ENCODE measurements at places on chromosomes 6 and 20.

GRCh38 chr20:17679941-17680835 lies 1.9 kb downstream of the RRBP1 start:
- DNase-seq = peak; percentile 3

DNA sequence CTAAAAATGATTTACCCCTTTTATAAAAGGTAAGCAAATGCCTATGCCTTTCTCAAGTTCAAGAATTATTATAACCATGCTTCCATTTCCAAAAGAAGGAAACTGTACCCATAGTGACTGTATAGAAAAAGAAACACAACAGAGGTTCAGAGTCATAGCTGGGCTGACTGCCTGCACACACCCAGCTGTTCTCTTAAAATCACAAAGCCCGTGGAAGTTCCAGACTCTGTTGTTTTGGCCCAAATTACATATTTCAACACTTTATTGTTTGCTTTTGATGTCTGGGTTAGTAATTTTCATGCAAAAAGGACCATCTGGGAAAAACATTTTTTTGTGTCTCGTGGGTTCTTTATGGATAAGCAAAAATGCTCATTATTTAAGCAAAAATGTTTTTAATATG lies 99.2 kb downstream of the LCA5 start:
- no peak for DNase-seq

- no peak for DNase-seq
Measured at GRCh38 chr6:109527989-109528388, 45.0 kb upstream of the ZBTB24 start.

DNA sequence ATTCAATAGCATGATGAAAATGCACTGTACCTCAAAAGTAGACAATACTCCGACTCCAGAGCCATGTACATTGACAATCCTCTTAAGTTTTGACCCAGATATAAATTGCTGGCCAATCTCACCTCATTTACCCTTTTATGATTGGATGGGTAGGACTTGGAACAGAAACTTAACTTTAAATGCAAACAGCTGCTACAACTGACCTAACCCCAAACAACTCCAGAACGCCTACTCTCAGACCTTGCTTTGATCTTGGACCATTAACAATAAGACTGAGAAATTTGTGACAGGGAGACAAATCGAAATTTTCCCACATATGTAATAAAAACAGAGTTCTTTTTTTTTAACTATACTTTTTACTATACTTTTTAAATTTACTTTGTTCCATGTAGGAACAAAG lies 200.5 kb upstream of the MCHR2 start:
- no peak for DNase-seq

GRCh38 chr6:119274197-119274595 lies 75.4 kb downstream of the MAN1A1 start:
- DNase-seq = no peak

GRCh38 chr20:60591172-60591799 lies 633.1 kb downstream of the CDH26 start:
- DNase-seq = no peak

- DNase-seq = no peak
Measured at GRCh38 chr6:78916411-78916810, 49.1 kb downstream of the IRAK1BP1 start.

Measured in NCI-H510A (cell line).